Suprapubic skin (tissue), 4 donors: ENCODE measurements at places on chromosomes 7 and 10.

DNA sequence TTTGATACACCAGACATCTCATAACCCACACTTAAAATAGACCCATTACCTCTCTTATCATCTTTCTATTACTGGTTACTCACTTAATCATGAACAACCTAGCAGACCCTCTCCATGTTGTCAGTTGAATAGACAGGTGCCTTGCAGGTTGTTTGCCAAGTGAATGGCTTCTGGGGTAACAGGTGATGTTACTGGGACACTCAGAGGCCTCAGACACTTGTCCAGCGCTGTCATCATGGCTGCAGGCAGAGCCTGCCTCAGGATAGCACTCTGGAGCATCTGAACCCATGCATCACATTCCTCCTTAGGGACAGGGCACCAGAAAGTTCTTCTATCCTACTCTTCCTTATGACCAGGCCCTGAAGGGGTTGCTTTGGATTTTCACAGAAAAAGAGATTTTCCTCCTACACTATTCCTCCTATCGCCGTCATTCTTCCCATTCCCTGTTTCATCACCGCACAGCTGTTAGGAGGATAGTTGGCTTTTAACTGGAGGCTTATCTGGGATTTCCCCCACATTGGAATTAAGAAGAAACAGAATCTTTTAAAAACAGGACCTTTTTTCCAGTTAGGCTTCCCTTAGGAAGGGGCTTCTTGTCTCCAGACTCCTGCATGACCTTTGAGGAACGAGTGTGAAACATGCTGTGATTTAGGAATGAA, 182.1 kb downstream of the VTI1A start:
- no peak for DNase-seq
- H3K4me3 ChIP-seq = no peak overlapping the region

GRCh38 chr7:98399890-98400541, 874 bp downstream of the BAIAP2L1 start:
- no peaks in the 10 kb centered on the region for H3K36me3 ChIP-seq
- peak overlapping the region; percentile 74 for H3K4me3 ChIP-seq
- peaks cover 17% of the 10 kb centered on the region for H3K4me1 ChIP-seq
- H3K27ac ChIP-seq = peak overlapping the region; percentile 69
- no peak for DNase-seq
- H3K27me3 ChIP-seq = peaks cover 25% of the 10 kb centered on the region

GRCh38 chr10:59435707-59436106, 73.4 kb upstream of the FAM13C start:
- no peak for DNase-seq
- H3K4me3 ChIP-seq = no peak overlapping the region
- H3K36me3 ChIP-seq = no peaks in the 10 kb centered on the region

DNA sequence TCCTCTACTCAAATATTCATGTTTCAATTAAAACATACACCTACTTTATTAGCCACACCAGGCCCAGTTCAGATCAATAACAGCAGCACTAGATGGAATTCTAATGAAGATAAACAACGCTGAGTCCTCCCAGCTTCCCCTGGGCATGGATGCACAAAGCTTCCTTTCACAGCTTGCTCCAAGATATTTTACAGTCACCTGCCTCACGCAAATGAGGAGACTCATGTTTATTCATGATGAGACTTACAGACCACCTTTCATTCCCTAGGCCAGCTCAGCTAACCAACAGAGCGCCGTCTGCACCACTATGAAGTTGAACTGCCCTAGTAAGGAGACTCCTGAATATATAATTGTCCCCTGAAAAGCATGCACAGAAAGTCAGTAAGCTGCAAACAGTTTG, 283.0 kb upstream of the AOAH start:
- H3K36me3 ChIP-seq = no peaks in the 10 kb centered on the region
- H3K27me3 ChIP-seq = no peaks in the 10 kb centered on the region
- no peak overlapping the region for H3K27ac ChIP-seq
- no peak overlapping the region for H3K4me3 ChIP-seq

DNA sequence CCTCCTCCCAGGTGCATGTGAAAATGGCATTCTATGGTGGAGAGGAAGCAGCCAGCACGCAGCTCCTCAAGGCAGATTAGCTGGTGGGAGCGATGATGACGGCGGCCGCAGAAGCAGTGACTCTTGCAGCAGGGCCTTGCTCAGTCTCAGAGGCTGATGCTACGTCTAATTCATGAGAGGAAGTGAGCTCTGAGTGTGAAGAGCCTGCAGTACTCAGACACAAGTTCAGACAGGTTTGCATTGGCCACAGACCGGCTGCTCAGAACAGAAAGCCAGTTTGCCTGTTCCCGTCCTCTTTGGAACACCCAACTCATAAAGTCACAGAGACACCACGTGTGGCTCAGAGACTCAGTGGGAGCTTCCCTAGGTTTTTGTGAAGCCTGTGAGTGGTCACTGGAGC, 136.5 kb downstream of the ADARB2 start:
- no peaks in the 10 kb centered on the region for H3K36me3 ChIP-seq
- DNase-seq = no peak
- peaks cover 10% of the 10 kb centered on the region for H3K4me1 ChIP-seq
- H3K27me3 ChIP-seq = no peaks in the 10 kb centered on the region
- H3K27ac ChIP-seq = peak overlapping the region; percentile 29

DNA sequence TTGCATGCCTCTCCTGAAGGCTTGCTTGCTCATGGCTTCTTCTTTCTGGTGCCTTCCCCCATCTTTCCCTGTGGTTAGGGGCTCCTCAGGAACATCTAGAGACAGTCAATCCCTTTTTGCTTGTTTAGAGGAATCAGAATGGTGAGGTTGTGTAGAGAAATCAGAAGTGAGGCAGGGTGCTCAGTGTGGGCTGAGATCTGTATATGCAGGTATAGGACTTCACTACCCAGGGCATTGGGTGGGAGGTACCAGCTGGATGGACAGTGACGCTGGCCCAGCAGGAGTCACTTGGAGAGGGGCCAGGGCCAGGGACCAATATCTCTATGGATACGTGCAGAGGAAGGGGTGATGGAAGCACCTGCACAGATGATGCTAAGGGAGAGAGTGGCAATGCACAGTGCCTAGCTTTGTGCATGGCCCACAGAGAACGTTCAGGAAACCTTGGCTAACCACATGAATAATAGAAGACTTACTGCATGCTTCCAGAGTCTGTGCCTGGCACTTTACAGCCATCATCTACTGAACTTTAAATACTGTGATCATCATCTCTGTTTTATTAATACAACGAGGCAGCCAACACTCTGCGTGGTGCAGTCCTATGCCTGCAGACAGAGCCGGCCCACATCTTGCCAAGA, 255.2 kb downstream of the ABCA13 start:
- no peaks in the 10 kb centered on the region for H3K27me3 ChIP-seq
- no peaks in the 10 kb centered on the region for H3K4me1 ChIP-seq
- no peak overlapping the region for H3K4me3 ChIP-seq
- no peak overlapping the region for H3K27ac ChIP-seq
- no peaks in the 10 kb centered on the region for H3K36me3 ChIP-seq

DNA sequence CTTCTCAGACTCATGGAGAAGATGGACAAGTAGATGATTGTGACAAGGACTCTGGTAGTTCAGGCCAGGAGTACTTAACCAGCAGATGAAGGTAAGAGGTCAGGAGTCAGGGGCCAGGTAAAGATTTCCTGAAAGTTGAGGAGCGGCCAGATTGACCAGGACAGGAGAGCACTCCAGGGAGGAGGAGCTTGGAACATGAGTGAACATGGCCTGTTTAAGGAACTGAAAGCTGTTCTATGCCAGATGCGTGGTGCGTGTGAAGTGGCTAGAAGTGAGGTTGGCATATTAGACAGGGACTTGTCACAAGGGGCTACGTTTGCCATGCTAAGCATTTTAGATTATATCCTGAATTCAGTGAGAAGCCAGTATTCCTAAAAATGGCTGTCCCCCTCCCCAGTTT, 157.2 kb downstream of the WNT2 start:
- no peaks in the 10 kb centered on the region for H3K27me3 ChIP-seq
- no peaks in the 10 kb centered on the region for H3K4me1 ChIP-seq
- DNase-seq = no peak
- no peak overlapping the region for H3K27ac ChIP-seq

GRCh38 chr10:131960631-131961046, 21.1 kb downstream of the BNIP3 start:
- no peak overlapping the region for H3K4me3 ChIP-seq
- no peak for DNase-seq
- H3K27ac ChIP-seq = no peak overlapping the region
- H3K4me1 ChIP-seq = peaks cover 6% of the 10 kb centered on the region

GRCh38 chr10:105187243-105187642, 546.2 kb downstream of the SORCS3 start:
- no peak overlapping the region for H3K27ac ChIP-seq
- no peaks in the 10 kb centered on the region for H3K27me3 ChIP-seq
- H3K36me3 ChIP-seq = no peaks in the 10 kb centered on the region

DNA sequence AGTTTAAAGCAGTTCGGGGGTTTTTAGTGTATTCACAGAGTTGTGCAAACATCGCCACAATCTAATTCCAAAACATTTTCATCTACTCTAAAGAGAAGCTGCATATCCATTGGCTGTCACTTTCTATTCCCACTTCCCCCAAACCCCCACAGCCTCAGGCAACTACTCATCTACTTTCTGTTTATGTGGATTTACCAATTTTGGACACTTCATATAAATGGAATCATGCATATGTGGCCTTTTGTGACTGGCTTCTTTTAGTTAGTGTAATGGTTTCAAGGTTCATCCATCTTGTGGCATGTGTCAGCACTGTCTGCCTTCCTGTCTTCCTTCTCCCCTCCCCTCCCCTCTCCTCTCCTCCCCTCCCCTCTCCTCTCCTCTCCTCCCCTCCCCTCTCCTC, 78.5 kb upstream of the FZD1 start:
- H3K4me1 ChIP-seq = peaks cover 8% of the 10 kb centered on the region
- no peak overlapping the region for H3K4me3 ChIP-seq
- H3K27ac ChIP-seq = no peak overlapping the region
- H3K36me3 ChIP-seq = no peaks in the 10 kb centered on the region
- H3K27me3 ChIP-seq = no peaks in the 10 kb centered on the region

DNA sequence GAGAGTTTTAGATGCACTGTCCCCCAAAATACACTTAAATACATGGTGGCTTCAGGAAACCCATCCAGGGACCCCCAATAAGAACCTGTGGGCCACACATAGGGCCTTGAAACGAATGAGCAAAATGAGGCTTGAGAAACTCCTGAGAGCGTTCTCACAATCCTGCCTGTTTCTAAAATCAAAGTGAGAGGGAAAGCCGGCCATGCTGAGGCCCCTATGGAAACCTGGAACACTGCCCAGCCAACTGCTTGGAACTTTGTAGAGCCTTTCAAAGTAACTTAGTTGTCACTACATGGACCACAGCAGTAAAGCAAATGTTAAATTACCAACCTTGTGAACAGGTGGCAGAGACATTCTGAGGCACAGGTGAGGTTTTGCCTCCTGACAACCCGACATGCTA, 13.4 kb downstream of the SGMS1 start:
- H3K4me1 ChIP-seq = peaks cover 50% of the 10 kb centered on the region
- no peak overlapping the region for H3K4me3 ChIP-seq
- H3K27ac ChIP-seq = no peak overlapping the region
- no peaks in the 10 kb centered on the region for H3K36me3 ChIP-seq
- H3K27me3 ChIP-seq = no peaks in the 10 kb centered on the region

DNA sequence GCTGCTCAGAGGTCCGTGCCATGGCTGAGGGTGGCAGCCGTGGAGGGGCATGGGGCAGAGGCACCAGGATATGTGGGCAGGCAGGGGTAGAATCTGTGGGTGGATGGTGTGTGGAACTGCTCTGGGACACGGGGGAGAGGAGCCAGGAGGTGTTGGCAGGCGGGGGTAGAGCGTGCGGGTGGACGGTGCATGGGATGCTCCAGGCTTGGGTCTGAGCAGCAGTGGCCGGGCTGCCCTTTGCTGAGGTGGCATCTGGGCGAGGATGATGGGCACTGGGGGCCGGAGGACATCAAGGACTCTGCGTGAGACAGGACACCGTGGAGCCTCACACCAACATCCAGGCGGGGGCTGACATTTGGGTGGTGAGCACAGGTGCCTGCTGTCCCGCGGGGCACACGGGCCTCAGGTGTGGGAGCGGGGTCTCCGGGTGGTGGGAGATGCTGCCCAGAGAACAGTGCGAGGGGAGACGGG, 46.2 kb downstream of the JAKMIP3 start:
- no peaks in the 10 kb centered on the region for H3K27me3 ChIP-seq
- H3K27ac ChIP-seq = no peak overlapping the region
- H3K4me1 ChIP-seq = no peaks in the 10 kb centered on the region
- no peak overlapping the region for H3K4me3 ChIP-seq
- DNase-seq = peak; percentile 46
- H3K36me3 ChIP-seq = no peaks in the 10 kb centered on the region

- no peak overlapping the region for H3K4me3 ChIP-seq
- no peaks in the 10 kb centered on the region for H3K27me3 ChIP-seq
- no peak for DNase-seq
- peak overlapping the region; percentile 18 for H3K27ac ChIP-seq
- H3K4me1 ChIP-seq = peaks cover 5% of the 10 kb centered on the region
- no peaks in the 10 kb centered on the region for H3K36me3 ChIP-seq
These were observed 174.2 kb upstream of the ZNF32 start for GRCh38 chr10:43822631-43823580.

DNA sequence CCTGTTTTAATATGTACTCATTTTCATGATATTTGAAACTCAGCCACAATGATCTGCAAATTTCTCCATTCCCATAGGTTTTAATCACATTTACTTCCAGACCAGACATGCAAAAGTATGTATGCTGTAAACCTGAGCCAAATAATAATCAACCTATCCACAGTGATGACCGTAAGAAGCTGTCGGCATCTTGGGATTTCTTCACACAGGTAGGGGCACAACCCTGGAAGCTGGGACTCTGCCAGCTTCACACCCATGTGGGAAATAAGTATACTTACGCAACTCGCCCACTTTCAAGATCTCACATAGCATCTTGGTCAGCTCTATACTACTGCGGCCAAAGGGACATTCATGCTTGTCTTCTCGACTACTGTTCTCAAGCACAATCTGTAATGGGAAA, 352.3 kb downstream of the ELMO1 start:
- H3K27ac ChIP-seq = no peak overlapping the region
- no peaks in the 10 kb centered on the region for H3K27me3 ChIP-seq
- no peaks in the 10 kb centered on the region for H3K4me1 ChIP-seq
- H3K36me3 ChIP-seq = no peaks in the 10 kb centered on the region

GRCh38 chr10:92544296-92544695, 29.6 kb downstream of the IDE start:
- peaks cover 15% of the 10 kb centered on the region for H3K4me1 ChIP-seq
- peaks cover 5% of the 10 kb centered on the region for H3K36me3 ChIP-seq
- no peak overlapping the region for H3K4me3 ChIP-seq
- DNase-seq = no peak
- H3K27ac ChIP-seq = no peak overlapping the region

DNA sequence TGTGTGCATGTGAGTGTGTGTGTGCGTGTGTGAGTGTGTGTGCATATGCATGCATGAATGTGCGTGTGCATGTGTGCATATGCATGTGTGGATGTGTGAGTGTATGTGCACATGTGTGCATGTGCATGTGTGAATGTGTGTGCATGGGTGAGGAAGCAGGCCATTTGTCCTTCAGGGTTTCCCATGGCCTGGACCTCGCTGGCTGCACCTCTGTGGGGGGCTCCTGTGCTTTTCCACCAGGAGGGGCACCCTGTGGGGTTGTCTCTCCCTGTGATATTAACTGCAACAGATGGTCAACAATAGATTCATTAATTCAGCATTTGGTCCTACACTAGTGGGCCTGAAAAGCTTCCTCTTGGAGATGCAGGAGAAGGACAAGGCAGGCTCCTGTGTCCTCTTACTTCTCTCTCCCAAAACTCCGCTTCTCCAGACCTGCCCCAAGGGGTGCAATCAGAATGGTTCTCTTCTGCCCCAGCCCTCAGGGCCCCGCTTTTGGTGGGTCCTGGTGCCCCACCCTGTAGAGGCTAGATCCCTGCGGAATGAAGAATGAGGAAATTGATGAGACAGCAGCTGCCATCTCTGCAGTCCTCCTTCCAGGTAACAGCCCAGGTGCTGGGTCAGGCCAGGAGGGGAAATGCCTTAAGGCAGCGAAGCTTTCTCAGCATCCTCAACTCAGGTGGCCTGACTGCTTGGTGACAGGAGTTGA, 41.5 kb upstream of the NUB1 start:
- no peaks in the 10 kb centered on the region for H3K36me3 ChIP-seq
- H3K4me1 ChIP-seq = peaks cover 9% of the 10 kb centered on the region
- H3K27me3 ChIP-seq = peaks cover 14% of the 10 kb centered on the region
